Ureter (tissue), 1 donor: ENCODE measurements at places on chromosomes 12 and 14.
A peak's percentile ranks its signal among the peaks of the same experiment; 100 is the strongest.

DNA sequence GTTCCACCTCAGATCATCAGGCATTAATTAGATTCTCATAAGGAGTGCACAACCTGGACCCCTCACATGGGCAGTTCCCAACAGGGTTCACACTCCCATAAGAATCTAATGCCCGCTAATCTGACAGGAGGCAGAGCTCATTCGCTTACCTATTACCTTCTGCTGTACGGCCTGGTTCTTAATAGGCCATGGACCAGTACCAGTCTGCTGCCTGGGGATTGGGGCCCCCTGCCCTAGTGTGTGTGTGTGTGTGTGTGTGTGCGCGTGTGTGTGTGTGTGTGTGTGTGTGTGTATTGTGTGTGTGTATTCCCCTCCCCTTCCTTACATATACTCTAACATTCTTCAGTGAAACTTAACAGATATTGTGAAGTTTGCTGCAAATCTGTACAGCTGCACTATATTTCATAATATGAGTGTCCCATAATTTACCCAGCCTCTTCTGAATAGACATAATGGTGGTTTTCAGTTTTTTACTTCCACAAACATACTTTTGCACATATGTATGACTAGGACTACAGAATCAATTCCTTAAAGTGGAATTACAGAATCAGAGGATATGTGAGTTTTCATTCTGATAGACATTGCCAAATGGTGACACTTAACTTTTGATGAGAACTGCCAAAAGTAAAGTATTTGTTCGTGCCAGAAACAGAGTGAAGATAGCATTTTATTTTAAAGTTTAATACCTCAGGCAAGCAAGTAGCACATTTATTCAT is 205.2 kb upstream of the EEA1 start:
- no peak for DNase-seq

DNA sequence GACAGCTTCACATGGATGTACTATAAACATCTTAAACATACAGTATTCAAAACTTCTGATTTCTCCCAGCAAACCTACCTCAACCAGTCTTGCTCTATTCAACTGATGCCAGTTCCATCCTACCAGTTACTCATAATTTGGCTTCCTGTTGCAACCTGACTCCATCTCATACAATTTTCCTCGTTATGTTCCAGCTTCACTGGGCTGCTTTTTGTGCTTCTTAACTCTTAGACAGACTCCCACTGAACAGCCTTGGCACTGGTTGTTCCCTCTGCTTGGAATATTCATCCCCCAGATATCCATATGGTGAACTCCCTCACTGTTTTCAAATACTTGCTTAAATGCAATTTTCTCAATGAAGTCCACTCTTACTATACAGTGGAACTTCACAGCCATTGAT is 249.2 kb downstream of the AEBP2 start:
- DNase-seq = no peak

DNA sequence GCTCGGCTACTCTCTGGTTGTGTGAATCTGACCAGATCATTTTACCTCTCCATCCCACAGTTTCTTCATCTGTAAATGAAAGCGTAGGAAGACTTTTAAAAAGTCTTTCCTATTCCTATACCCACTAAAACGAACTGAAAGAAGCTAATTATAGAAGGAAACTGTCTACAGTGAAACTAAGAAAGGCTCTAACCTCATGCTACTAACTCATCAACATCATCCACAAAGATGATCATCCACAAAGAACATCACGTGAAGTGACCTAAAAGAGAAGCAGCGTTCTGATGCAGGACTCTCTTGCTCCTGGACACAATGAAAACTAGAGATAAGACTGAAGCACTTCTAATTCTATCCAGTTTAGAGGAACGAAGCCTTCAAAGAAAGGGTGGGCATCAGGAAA is 58.5 kb upstream of the OSBPL8 start:
- DNase-seq = no peak

GRCh38 chr12:102879144-102879763 is 37.8 kb downstream of the PAH start:
- no peak for DNase-seq

GRCh38 chr12:124381456-124382296 is 86.8 kb downstream of the RFLNA start:
- peak; percentile 92 for DNase-seq

DNA sequence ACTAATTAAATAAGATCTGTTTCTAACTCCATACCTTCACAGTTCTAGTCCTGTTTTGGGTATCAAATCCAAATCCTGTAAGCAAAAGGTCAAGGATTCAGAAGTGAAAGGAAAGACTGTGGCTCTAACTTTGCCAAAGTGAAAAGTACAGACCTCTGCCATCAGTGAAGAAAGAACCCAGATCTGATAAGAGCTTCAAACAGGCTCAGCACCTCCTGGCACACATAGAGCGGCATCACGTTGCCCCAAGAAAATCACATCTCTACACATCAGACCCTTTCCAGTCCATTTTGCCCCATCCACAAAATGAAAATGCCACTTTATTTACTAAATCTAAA is 23.2 kb downstream of the CLIP1 start:
- DNase-seq = no peak

DNA sequence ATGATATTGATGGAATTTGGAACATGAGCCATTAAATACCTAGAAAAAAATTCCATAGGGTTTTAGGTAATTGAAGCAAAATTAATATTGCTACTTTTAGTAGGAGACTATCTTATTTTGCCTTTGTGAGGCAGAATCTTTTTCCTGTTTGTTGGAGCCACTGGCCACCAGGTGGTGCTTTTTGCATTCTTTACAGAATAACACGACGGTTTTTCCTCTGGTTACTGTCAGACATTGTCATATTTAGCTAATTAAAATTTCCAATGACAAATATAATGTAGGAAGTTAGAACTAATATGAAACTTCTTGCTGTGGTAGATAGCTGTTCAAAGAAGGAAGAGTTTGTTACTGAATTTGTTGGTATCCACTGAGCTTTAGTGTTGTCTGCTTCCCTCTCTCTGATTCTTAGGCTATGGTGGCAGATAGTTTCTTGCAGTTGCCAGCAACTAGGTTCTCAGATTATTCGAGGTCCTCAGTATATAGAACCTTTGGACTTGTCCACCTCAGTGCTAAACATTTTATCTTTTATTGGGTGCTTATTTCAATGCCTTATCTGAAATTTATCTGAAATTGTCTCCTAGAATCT is 25.7 kb downstream of the RAB21 start:
- DNase-seq = no peak

- no peak for DNase-seq
These were observed 1.6 kb upstream of the NDRG2 start for GRCh38 chr14:21026274-21026987.

GRCh38 chr12:40834321-40834720 is 142.1 kb downstream of the CNTN1 start:
- no peak for DNase-seq

DNA sequence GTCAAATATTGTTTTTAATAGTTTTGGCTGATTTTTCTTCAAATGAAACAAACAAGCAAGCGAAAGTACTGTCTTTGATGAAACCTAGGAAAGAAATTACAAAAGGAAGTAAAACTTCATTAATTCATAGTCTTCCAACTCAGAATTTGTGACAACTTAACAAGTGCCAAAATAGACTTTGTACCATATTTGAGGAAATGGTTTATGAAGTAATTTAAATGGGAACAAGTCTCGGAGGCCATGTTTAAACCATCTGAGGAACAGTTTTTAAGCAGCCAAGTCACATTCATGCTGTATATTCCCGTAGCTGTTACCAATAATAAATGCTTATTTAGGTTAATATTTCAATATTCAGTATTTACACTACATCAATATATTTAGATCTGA is 745 bp upstream of the ARHGDIB start:
- DNase-seq = no peak

DNA sequence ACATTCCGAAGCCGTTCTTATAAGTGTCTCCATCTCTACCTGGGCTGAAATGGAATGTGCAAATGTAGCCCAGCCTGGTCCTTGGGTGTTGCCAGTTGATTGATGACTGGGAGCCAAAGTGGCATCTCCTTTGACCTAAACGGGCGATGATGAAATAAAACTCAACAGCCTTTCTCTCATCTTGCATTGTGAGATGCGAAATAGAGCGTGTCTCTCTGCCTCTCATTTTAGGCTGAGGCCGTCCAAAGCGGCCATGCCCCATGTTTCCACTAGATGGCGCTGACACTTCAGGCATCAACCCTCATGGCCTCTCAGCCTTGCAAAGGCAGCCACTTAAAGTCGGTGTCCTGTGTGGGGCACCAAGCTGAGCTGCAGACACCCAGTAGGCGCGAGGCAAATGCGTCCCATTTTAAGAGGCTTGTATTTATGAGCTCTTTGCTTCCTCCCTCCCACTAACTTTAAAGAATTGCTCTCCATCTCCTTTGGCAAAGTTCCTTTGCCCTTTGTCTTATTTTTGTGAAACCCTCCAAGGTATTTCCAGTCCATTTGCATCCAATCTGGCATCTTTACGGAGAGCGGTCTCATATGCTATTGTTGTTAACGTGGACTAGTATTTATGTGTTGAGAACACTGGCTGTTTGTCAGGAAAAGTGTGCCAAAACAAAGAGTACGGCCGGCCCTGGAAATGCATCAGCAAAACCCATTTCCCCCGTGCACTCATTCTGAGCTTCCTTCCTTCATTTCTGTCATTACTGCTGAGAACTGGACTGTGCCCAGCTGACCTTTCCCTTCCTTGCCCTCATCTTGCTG is 25.0 kb downstream of the GPRC5A start:
- DNase-seq = peak; percentile 91

DNA sequence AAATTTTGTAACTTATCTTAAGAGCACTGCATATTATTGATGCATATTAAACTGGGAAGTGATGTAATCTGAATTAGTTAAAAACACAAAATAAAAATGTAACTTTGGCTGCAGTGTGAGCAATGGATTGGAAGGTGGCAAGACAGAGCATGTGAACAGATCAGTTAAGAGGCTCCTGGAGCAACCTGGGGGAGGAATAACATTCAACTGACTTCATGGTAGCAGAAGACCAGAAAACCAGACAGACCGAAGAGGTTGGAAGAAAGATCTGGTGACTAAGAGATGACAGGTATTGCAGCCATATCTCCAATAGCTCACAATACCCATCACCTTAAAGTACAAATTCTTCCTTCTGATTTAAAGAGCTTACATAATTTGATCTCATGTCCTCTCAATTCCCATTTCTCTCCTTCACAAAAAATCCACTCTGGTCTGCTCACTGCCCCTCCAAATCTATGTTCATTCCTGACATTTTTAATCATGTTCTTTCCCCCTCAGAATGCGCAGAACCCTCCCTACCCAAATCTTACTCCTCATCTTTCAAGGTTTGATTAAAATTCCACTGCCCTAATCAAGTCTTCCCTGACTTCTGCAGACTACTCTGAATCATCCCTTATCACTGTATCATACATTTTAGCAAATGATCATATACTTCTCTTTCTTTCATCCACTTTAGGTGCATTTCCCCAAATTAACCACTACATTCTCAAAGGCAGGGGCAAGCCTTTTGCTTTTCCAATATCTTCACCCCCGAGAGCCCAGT is 51.5 kb downstream of the DUSP16 start:
- DNase-seq = no peak

- DNase-seq = peak; percentile 60
These were observed 31.9 kb upstream of the DUSP6 start for GRCh38 chr12:89384050-89384758.

GRCh38 chr14:105322791-105323556 is 8.4 kb downstream of the PACS2 start:
- no peak for DNase-seq

GRCh38 chr12:85564786-85565185 is 271.4 kb downstream of the RASSF9 start:
- no peak for DNase-seq
